ENCODE measurements at places on chromosomes 5 and 9. TPM values are rescaled to one million over a fixed set of nuclear protein-coding genes. Genes with fewer than 3 reads are reported as not detected.

DNA sequence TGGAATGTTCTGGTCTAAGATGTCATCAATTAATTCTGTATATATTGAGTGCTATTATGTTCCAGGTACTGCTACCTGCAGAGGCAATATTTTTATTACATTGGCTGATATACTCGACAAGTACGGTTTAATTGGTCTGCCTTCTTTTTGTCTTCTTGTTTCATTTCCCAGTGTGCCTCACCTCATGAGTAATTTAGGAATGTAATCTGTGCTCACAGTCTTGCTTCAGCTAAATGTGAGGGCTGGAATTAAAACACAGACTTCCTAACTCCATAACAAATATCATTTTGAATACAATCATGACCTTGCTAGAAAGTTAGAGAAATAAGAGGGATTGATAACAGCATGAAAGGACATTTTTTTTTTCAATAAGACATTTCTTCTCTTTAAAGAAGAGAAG is 20.1 kb upstream of the SPINK5 start:
- DNase-seq: no peak

DNA sequence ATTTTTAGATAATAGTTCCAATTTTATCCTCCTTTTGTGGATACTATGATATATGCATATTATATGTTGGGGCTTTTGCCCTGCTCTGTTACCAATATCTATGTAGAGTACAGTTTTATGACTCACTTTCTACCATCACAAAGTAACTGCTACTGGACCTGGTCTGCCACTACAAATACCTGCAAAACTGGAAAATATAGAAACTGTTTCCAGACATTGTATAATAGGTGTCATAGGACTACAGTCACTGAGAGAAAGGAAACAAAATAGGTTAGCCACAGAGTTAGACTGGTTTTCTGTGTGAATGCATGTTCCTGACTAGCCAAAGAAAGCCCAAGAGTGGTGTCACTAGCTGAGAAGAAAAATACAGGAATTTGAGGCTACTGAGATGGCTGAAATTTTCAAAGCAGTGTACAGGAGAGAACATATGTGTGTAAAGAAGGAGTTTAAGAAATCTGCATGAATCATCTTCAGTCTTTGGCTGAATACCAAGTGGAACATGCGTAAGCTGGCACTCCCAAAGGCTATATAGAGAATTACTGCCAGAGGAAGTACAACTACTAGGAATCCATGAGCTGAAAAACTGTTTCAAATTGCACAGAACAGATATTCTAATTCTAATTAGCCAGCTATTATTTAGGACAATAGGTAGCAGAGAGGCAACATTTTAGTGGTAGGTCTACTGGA is 29.0 kb upstream of the FAM174A start:
- no peak for DNase-seq

WDR38 gene
- total RNA-seq: not detected

GRCh38 chr5:160285316-160285715 is 27.0 kb downstream of the CCNJL start:
- no peak for DNase-seq

- no peak for DNase-seq
These were observed 4.6 kb downstream of the RAPGEF6 start for GRCh38 chr5:131630208-131630962.

DNA sequence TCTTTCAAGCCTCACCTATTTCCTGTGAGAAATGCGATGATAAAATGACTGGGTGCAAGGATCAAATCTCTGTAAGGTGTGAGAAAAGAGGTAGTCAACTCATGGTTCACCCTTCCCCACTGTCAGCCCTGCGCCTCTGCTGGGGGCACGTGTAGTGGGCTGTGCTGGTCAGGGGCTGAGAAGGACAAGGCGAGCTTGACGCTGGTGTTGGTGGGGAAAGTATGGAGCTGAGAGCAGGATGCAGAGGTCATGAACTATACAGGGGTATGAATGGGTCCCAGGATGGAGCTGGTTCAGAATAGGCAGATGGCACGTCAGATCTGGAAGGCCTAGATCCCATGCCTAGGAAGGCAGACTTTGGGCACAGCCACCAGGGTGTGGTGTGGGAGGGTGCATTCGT is 20.6 kb downstream of the PITX1 start:
- DNase-seq: no peak

MTAP gene
- 28.8 TPM for total RNA-seq

DNA sequence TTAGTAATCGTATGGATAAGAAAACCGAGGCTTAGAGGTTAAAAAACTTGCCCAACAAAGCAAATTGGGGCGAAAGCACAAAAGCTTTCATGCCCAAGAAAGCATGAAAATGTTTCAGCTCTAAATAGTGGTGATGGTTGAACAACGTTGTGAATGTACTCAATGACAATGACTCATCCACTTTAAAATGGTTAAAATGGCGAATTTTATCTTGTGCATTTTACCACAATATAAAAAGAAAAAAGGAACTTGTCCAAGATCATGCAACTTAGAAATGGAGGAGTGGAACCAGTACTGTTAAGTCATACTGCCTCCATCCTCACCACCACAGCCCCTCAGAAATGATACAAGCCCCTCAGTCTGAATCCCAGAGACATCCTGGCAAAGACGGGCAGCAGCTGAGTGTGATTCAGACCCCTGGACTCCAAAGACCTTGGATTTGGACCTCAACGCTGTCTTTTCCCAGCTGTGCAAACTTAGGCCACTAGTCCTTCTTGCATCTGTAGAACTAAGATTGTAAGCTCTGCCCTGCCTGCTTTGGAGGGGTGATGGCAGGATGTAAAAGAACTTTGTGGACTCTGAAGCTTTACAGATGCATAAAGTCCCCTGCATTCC is 158.4 kb downstream of the GABBR2 start:
- DNase-seq: no peak

DNA sequence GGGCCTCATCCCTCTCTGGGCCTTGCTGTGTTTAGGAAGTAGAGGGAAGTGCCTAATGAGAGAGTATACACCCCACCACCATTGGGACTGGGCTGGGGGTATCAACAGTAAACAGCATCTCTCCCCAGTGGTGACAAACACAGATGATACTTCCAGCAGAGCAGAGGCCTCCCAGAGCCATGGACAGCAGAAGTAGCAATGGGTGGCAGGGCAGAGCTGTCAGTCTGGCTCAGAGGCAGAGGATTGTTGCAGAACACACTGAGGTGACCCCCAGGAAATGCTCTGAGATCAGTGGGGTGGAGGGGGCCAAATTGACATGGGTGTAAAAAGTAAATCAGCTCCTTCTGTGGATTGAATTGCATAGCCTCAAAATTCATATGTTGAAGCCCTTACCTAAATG is 12.1 kb upstream of the P4HA2 start:
- DNase-seq: no peak

GRCh38 chr5:100965291-100965690 is 62.2 kb upstream of the ST8SIA4 start:
- no peak for DNase-seq

DNA sequence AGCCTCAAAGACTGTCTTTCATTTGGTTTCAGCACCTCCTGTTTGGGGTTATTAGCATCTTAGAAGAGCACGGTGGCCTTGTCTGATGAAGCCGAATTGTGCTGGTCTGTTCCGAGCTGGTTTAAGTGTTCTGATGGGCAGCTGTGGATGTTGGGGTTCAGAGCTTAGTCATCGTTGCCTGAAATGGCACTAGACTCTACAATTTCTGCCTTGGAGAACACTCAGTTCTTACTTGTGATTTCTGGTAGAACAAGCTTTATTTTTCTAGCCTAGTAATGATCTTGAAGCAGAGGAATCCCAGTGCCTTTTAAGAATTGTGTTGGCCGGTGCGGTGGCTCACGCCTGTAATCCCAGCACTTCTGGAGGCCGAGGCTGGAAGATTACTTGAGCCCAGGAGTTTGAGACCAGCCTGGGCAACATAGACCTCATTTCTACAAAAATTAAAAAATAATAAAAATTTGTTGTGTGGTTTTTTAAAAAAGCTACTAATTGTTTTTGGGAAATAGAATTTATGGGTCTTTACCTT is 7.8 kb downstream of the FBXW5 start:
- DNase-seq: no peak

- DNase-seq: no peak
These were observed 447.9 kb downstream of the SPATA31D1 start for GRCh38 chr9:82436475-82436874.

- DNase-seq: no peak
These were observed 167.9 kb upstream of the GLRA1 start for GRCh38 chr5:152092580-152092979.

GRCh38 chr9:8895106-8895860 is 1095.7 kb upstream of the DMAC1 start:
- no peak for DNase-seq

CATSPER3 gene
- 0.50 TPM for total RNA-seq

DNA sequence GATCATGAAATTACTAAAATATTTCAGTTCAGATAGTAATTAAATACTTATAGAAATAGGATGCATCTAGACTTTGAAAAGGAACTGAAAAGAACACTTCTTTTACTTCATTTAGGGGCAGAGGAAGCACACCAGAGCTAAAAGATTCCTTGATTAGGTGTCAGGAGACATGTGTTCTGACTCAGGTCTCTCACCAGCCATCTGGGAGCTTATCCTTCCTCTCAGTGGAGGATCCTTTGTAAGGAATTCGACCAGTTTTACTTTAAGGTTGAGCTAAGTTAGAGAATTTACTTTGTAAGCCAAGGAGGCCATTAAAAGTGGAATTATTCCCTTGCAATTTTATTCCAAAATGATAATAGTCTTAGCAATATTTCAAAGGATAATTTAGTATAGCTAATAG is 16.7 kb downstream of the VCAN start:
- DNase-seq: no peak

GRCh38 chr5:150527038-150527437 is 19.1 kb downstream of the NDST1 start:
- no peak for DNase-seq

DNA sequence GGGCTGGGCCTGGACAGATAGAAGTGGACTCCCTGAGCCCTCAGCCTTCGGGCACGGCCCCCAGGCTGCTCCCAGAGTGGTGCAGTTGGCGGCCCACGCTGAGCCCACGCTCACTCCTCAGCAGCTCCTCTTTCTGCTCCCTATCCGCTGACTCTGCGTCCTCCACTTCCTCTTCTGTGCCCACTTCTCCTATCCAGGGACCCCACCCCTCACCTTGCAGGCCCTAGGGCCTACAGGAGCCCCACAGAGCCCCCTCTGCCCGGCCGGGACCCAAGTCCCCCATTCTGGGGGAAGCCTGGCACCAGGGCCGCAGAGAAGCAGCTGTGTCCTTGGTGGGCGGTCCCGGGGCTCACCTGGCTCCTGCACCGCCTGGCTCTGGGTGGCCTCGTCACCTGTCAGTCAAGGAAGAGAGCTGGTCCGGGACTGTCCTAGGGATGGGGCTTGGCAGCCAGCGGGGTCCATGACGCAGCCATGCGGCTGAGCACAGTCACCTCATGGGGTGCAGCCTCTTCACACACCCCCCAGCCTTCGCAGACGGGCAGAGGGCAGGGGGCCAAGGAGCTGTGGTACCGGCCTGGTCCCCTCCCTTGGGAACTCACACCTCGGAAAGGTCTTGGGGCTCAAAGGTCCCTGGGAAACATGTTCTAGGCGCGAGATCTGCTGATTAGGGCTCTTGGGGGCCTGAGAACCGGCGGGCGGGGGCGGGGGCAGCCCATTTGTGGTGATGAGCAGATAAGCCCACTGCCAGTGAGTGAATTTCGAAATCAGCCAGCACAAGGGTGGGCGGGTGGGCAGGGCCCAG is 5.4 kb upstream of the NRARP start:
- no peak for DNase-seq

GRCh38 chr5:157481265-157481664 is 21.3 kb downstream of the NIPAL4 start:
- no peak for DNase-seq

CAVIN4 gene
- 0.13 TPM for total RNA-seq

PGM5 gene
- total RNA-seq: 0.16 TPM

FGD3 gene
- total RNA-seq: 160 TPM

TGFBR1 gene
- 29.1 TPM for total RNA-seq

GMCL2 gene
- total RNA-seq: not detected

GPR150 gene
- total RNA-seq: 1.8 TPM

DNA sequence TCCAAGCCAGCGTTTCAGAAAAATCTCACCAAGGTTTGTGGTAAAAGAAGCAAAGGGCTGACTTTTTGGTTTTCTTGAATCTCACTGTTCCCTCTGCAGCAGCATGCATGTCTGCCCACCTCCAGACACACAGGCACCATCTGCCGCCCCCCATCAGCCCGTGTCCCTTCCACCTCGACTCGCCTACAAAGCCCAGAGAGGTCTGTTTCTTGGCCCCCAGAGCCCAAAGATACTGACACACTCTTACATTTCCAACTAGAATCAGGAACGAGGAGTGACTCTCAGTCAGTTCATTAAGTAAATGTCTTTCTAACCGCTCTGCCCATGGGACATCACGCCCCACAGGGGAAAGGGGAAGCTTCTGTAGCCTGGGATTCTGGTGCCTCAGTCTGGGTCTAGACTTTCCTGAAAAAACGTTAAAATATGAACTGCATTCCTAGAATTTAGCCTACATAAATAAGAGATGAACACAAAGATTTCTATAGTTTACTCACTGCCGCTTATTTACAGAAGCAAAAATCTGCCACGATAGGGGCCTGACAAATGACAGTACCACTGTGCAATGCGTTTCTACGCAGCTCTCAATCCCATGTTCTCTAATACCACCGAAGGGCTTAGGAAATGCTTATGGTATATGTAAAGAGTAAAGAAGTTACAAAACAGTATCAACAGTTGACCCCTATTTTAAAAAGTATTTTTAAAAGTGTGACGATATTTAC is 4.1 kb downstream of the IL4 start:
- no peak for DNase-seq

- DNase-seq: no peak
These were observed 250.8 kb downstream of the DMRT2 start for GRCh38 chr9:1300941-1301340.

DNA sequence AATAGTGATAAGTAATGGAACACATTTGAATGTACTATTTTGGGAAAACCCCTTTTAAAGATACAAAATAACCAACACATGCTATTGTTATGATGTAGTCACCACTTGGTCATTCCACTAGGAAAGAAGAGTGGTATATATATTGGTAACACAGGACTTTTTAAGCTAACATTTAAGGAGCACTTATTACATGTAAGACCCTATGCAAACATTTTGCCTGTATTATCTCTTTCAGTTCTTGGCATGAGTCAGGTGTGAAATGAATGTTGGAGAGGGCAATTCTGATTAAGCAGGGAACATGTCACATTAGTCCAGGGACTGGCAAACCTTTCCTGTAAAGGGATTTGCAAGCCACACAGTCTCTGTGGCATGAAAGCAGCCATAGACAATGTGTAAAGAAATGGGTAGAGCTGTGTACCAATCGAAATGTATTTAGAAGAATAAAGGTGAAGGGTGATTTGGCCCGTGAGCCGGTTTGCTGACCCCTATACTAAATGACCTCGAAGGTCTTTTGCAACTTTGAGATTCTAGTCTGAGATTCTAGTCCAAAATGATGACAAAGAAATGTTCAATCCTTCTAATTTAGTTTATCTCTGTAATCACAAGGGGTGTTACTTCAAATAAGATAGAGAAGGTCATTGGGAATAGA is 15.3 kb downstream of the ABLIM3 start:
- DNase-seq: no peak

DNA sequence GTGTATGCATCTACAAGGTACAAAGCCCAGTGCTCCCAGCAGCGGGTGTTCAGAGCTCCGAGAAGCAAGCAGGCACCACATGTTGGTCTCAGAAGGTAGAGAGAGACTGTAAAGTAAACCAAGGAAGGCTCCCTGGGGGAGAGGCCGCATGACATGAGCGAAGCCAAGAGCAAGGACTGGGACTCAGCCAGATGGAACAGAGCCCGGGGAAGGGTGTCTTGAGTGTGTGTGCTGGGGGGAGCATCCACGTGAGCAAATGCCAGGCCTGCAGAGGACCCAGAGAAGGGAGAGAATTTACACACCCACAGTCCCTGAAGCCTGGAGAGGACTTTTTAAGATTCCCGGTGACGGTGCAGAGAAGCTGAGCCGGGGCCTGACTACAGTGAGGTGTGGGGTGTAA is 15.2 kb upstream of the KCNIP1 start:
- no peak for DNase-seq

All from T-helper 17 cell (primary cell).